Right atrium auricular region (tissue), 2 donors: ENCODE measurements at places on chromosomes 12 and 14.

- H3K27ac ChIP-seq, result no peak overlapping the region
- H3K36me3 ChIP-seq, result no peaks in the 10 kb centered on the region
- no peaks in the 10 kb centered on the region for H3K27me3 ChIP-seq
- no peak for DNase-seq
These were observed 50.5 kb downstream of the FAM222A start for GRCh38 chr12:109764123-109764522.

GRCh38 chr12:57213058-57213715 lies 3.4 kb upstream of the NXPH4 start:
- peaks cover 8% of the 10 kb centered on the region for H3K27me3 ChIP-seq
- no peak overlapping the region for H3K27ac ChIP-seq
- H3K4me3 ChIP-seq, result no peak overlapping the region
- peaks cover 60% of the 10 kb centered on the region for H3K4me1 ChIP-seq
- H3K36me3 ChIP-seq, result peaks cover 23% of the 10 kb centered on the region
- DNase-seq, result peak; percentile 90

DNA sequence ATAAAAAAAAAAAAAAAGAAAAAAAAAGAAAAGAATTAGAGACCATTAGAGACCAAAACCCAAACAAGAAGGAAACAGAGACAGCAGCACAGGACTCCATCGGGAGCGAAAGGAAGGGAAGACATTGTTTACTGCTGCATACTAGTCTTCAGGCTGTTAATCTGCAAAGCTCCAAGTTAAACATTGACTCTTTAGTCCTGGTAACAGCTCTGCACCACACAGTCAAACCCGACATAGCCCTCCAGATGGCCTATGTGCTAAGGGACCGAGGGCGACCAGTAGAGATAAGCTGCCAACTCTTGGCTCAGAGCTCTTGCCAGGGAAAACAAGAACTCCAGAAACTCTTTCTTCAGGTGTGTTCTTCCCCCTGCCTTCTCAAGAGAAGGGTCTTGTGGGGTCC lies 7.8 kb downstream of the P2RX4 start:
- no peaks in the 10 kb centered on the region for H3K27me3 ChIP-seq
- H3K4me3 ChIP-seq, result no peak overlapping the region
- H3K36me3 ChIP-seq, result peaks cover 11% of the 10 kb centered on the region
- DNase-seq, result no peak
- H3K27ac ChIP-seq, result no peak overlapping the region

DNA sequence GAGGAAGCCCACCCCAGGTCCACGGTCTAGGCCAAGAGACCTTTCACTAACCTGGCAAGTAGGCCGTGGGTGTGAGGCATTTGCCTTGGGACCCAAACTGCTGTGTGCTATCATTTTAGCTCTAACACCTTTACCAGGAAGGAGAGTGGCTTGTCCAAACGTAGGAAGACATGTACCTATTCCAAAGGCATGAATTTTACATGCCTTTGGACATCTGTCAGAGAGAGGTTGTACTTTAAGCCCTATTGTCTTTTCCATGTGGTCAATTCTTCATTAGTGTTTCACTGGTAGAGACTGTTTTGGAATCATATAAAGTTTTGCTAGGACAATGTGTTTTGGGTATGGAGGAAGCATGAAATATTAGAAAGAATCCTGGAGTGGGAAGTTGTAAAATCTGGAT lies 148.8 kb downstream of the SLC41A2 start:
- no peaks in the 10 kb centered on the region for H3K27me3 ChIP-seq
- H3K36me3 ChIP-seq, result no peaks in the 10 kb centered on the region
- no peaks in the 10 kb centered on the region for H3K4me1 ChIP-seq
- H3K4me3 ChIP-seq, result no peak overlapping the region
- no peak for DNase-seq

DNA sequence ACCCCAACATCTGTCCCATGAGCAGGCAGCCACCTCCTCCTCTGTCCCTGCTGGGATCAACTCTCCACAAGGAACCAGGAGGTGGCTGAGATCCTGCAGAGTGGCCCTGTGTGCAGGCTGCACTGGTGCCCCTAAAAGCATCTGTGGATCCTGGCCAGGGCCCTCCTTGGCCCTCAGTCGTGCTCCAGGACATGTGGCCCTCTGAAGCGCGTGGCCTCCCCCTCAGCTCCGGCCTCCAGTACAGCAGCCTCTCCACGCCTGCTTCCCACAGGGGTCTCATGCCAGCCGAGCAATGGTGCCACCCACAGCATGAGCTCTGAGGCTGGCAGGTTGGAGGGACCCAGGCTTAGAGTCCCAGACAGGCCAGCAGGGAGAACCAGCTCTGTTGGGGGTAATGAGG lies 77.4 kb upstream of the NOS1 start:
- no peak overlapping the region for H3K27ac ChIP-seq
- H3K4me3 ChIP-seq, result no peak overlapping the region
- no peak for DNase-seq
- no peaks in the 10 kb centered on the region for H3K4me1 ChIP-seq
- H3K27me3 ChIP-seq, result no peaks in the 10 kb centered on the region

DNA sequence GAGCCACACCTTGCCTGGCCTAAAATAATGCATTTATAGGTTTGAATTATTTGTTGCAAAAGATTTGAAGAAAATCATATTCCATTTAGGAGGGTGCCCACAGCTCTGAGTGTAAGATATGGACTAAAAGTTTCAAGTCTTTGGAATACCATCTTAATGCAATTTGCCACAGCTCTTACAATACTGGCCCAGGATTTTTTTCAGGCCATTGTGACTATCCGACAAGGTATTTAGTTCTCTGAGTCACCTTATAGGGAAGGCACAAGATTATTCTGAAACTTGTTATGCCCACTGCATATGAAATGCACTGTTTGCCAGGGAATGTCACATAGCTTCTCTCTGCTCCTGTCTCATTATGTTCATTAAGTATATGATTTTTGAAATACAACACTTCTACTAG lies 29.6 kb upstream of the SLC6A13 start:
- no peak overlapping the region for H3K27ac ChIP-seq
- DNase-seq, result no peak
- peaks cover 53% of the 10 kb centered on the region for H3K36me3 ChIP-seq
- H3K4me1 ChIP-seq, result no peaks in the 10 kb centered on the region
- no peaks in the 10 kb centered on the region for H3K27me3 ChIP-seq

DNA sequence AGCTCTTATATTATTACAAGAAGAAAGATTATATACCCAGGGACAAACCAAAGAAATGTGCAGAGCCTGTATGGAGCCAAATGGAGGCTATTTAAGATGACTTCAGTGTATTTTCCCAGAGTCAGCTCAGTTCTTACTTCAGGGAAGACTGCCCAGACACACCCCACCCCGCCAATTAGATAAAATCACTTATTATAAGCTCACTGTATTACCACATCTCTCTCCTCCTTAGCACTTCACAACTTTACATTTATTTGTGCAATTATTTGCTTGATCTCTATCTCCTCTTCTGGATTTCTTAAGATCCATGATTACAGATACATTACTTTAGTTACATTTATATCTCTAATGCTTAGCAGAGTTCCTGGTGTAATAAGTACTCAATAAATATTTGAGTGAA lies 24.7 kb upstream of the WDR89 start:
- H3K27ac ChIP-seq, result no peak overlapping the region
- no peak for DNase-seq
- H3K4me1 ChIP-seq, result no peaks in the 10 kb centered on the region
- H3K36me3 ChIP-seq, result no peaks in the 10 kb centered on the region

DNA sequence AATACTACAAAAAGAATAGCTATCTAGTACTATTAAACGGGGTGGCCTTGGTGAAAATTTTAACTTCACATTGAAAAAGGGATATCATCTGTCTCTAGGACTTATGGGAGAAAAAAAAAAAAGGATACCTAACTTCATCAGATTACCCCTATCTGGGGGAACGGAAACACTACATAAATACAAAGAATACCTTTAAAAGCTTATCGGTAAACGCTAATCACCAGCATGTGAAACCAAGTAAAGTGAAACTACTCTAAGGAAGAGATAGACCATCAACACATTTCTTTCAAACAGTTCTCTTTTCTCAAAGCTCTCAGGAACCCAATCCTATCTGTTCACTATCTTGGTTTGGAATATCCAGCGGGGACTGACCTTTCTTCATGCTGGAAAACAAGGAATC lies 3.5 kb downstream of the KICS2 start:
- no peaks in the 10 kb centered on the region for H3K36me3 ChIP-seq
- no peak overlapping the region for H3K4me3 ChIP-seq
- no peaks in the 10 kb centered on the region for H3K27me3 ChIP-seq
- H3K27ac ChIP-seq, result no peak overlapping the region

GRCh38 chr14:59246566-59246965 lies 58.1 kb downstream of the DAAM1 start:
- H3K36me3 ChIP-seq, result no peaks in the 10 kb centered on the region
- DNase-seq, result no peak
- H3K27ac ChIP-seq, result no peak overlapping the region
- no peak overlapping the region for H3K4me3 ChIP-seq
- no peaks in the 10 kb centered on the region for H3K27me3 ChIP-seq
- no peaks in the 10 kb centered on the region for H3K4me1 ChIP-seq

DNA sequence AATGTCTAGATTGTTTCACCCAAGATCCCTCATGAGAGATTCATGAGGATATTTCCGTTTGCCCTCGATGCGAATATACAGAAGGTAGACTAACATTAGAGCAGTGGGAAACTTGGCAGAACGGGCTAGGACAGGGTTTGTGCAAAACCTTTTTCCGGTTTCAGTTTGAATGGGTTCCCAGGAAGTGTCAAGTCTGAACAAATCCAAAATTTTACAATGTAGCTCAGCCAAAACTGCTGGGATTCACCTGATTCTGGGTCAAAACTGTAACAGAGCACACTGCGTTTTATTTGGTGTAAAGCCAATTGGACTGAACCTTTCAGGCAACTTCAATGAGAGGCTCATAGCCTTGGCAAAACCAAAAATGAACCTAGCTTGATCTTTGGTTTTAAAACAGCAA lies 337.8 kb upstream of the DIO2 start:
- no peaks in the 10 kb centered on the region for H3K27me3 ChIP-seq
- no peaks in the 10 kb centered on the region for H3K4me1 ChIP-seq
- no peak overlapping the region for H3K4me3 ChIP-seq
- no peak for DNase-seq
- no peaks in the 10 kb centered on the region for H3K36me3 ChIP-seq

DNA sequence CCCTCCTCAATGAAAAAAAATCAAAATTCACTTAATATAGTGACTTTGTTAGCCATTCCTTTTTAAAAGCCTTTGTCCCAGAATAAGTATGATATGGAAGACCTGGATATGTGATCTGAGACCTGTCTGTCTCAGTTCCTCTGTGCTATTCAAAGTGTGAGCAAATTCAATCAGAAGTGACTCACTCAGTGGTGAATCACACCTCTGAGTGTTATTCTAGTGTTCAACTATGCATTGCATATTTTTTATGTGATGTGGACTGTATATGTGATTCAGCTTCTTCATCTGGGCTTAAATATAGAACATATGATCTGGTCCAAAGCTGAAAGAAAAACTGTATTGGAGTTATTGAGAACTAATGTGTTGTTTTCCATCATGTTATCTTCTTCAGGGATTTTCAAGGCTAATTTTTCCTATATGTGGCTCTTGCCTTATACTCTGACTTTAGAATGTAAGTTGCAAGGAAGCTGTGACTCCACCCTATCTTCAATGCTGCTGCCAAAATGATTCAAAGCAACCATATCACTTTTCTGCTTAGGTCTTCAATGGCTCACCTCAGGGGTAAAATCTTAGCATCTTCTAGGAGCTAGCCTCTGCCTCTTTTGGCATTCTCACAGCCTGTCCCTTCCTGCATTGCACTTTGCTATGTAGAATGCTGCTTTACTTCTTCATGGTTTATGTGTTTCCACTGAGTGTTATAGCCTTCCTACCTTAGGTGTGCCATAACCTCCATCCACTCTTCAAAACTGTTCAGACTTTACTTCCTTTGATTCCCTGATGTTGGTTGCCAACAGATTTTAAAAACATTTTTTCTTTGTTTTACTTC lies 169.8 kb downstream of the OTOGL start:
- H3K4me1 ChIP-seq, result peaks cover 3% of the 10 kb centered on the region
- H3K4me3 ChIP-seq, result no peak overlapping the region
- no peaks in the 10 kb centered on the region for H3K36me3 ChIP-seq

GRCh38 chr14:93049867-93050331 lies 65.8 kb downstream of the ITPK1 start:
- no peaks in the 10 kb centered on the region for H3K36me3 ChIP-seq
- H3K27me3 ChIP-seq, result no peaks in the 10 kb centered on the region
- DNase-seq, result no peak
- H3K27ac ChIP-seq, result peak overlapping the region; percentile 55

DNA sequence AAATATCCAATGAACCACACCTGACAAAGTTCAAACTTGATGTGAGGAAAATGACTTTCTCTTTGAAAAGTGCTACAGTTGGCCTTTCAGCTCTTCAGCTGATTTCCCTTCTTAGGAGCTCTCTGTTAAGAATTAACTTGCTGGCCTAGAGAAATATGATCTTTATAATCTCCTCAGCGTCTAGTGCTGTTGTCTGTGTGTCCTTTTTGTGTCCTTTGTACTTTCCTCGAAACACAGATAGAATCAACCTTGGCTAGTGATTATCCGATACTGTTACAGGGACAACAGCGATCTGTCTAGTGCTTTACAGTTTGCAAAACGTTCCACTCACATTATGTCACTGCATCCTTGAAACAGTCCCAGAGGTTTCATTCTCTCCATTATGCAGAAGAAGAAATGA lies 162.8 kb upstream of the RMST start:
- H3K27me3 ChIP-seq, result no peaks in the 10 kb centered on the region
- H3K27ac ChIP-seq, result no peak overlapping the region
- DNase-seq, result no peak
- H3K36me3 ChIP-seq, result no peaks in the 10 kb centered on the region
- no peak overlapping the region for H3K4me3 ChIP-seq

DNA sequence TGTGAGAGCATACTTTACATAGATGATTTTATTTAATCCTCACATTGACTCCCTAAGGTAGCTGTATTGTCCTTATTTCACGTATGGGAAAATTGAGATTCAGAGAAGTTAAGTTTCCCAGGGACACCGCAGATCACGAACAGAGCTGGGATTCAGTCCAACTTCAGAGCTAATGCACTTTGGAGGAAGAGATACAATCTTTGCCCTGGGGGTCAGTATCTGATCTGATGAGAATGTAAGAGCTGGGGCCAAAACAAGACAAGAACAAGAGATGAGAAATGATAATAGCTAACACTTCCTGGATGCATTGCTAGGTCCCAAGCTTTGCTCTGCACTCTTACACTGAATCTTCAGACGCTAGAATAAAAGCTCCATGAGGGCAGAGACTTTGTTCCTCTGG lies 6.0 kb upstream of the CSAD start:
- no peak overlapping the region for H3K4me3 ChIP-seq
- H3K27me3 ChIP-seq, result no peaks in the 10 kb centered on the region
- H3K4me1 ChIP-seq, result peaks cover 28% of the 10 kb centered on the region
- H3K36me3 ChIP-seq, result peaks cover 68% of the 10 kb centered on the region
- no peak overlapping the region for H3K27ac ChIP-seq
- no peak for DNase-seq

- H3K4me3 ChIP-seq, result no peak overlapping the region
- H3K27ac ChIP-seq, result no peak overlapping the region
- no peaks in the 10 kb centered on the region for H3K36me3 ChIP-seq
- H3K4me1 ChIP-seq, result no peaks in the 10 kb centered on the region
- no peak for DNase-seq
These were observed 372.9 kb downstream of the DPF3 start for GRCh38 chr14:72521045-72521444.

GRCh38 chr14:90427848-90428426 lies 31.1 kb downstream of the CALM1 start:
- H3K27ac ChIP-seq, result no peak overlapping the region
- H3K36me3 ChIP-seq, result no peaks in the 10 kb centered on the region
- peaks cover 17% of the 10 kb centered on the region for H3K4me1 ChIP-seq
- H3K4me3 ChIP-seq, result no peak overlapping the region

- DNase-seq, result no peak
- no peaks in the 10 kb centered on the region for H3K27me3 ChIP-seq
- H3K4me1 ChIP-seq, result no peaks in the 10 kb centered on the region
These were observed 1644.1 kb upstream of the FLRT2 start for GRCh38 chr14:83885837-83886293.

GRCh38 chr12:118846416-118846815 lies 134.9 kb upstream of the SRRM4 start:
- no peak overlapping the region for H3K27ac ChIP-seq
- no peaks in the 10 kb centered on the region for H3K36me3 ChIP-seq
- no peak overlapping the region for H3K4me3 ChIP-seq
- no peaks in the 10 kb centered on the region for H3K27me3 ChIP-seq
- no peak for DNase-seq
